ENCODE measurements at places on chromosomes 13 and 19. TPM values are rescaled to one million over a fixed set of nuclear protein-coding genes. Genes with fewer than 3 reads are reported as not detected.

The CTXN1 gene
- 53.6 TPM for total RNA-seq

- DNase-seq, result no peak
- H3K27me3 ChIP-seq, result peaks cover 1% of the 10 kb centered on the region
- no peaks in the 10 kb centered on the region for H3K4me1 ChIP-seq
- H3K4me3 ChIP-seq, result no peak overlapping the region
These were observed 683.5 kb downstream of the LIG4 start for GRCh38 chr13:107531816-107532215.

DNA sequence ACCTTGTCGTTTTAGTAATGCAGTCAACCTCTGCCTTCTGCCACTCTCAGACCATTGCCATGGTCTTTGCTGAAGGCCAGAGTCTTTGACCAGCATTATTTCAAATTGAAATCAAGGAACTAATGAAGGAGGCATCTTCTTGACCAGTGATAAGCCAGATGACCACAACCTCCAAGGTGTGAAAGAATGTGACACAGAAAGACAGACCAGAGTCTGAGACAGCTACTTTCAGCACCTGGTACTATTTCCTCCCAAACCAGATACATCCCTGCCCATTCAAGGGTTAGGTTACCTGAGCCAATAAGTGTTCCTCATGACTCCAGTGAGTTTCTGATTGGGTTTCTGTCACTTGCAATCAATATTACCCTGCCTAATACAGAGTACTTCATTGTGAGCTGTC lies 20.3 kb upstream of the RNASEH2B start:
- H3K27ac ChIP-seq, result no peak overlapping the region
- H3K4me1 ChIP-seq, result peaks cover 21% of the 10 kb centered on the region
- no peak for DNase-seq
- H3K4me3 ChIP-seq, result no peak overlapping the region
- peaks cover 5% of the 10 kb centered on the region for H3K27me3 ChIP-seq
- H3K36me3 ChIP-seq, result no peaks in the 10 kb centered on the region

- H3K36me3 ChIP-seq, result peaks cover 14% of the 10 kb centered on the region
- no peak overlapping the region for H3K4me3 ChIP-seq
- no peaks in the 10 kb centered on the region for H3K4me1 ChIP-seq
- peaks cover 6% of the 10 kb centered on the region for H3K27me3 ChIP-seq
These were observed 5.2 kb upstream of the TM6SF2 start for GRCh38 chr19:19278315-19278714.

DNA sequence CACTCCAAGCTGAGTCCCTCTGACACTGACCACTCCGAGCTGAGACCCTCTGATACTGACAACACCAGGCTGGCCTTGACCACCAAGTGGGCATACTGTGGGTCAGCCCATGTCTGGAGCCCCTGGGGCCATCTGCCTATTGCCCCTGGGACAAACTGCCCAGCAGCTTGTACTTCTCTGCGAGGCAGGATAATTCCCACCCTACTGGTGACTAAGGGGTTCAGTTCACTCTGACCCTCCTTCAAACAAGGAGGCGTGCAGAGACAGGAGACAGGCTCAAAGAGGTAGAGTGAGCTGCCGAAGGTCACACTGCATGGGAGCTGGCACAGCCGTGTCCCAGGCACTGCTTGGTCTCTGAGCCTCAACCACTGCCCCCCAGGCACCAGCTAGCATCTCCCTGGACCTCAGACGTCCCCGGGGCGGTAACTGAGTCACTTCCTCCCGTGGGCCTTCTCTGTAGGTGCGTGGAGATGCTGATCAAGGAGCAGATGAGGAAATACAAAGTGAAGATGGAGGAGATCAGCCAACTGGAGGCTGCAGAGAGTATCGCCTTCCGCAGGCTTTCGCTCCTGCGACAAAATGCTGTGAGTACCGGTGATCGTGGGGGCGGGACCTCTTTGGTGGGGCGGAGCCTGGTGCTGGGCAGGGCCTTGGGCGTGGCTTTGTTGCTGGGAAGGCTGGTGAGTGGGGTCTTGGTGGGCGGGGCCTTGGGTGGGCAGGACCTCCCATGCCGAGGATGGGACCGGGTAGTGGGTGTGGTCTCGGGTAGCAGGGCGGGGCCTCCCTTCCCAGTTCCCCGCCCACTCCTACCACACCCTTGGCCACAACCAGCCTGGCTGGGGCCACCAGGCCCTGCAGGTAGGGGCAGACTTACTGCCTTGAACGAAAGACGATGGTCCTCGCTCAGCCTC lies 5.8 kb upstream of the USE1 start:
- no peak for DNase-seq
- H3K4me1 ChIP-seq, result peaks cover under 1% of the 10 kb centered on the region
- no peak overlapping the region for H3K4me3 ChIP-seq

- H3K27ac ChIP-seq, result no peak overlapping the region
- no peaks in the 10 kb centered on the region for H3K36me3 ChIP-seq
- H3K4me3 ChIP-seq, result no peak overlapping the region
These were observed 221.8 kb downstream of the OXGR1 start for GRCh38 chr13:96772426-96772825.

DNA sequence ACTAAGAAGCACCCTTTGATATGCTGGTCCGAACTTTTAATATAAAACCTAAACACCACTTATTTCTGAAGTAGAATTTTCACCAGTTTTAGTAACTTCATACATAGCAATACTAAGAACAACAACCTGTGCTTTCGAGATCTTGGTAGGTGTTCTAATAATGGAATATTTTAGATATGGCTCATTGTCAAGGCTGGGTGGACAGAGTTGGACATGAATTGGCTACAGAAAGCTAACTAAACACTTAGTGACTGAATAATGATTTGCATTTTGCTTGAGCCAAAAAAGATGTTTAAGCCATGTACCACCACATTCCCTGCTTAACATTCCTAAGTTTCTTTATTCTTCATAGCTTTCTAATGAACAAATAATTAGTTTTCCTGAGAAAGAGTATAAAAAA lies 344.3 kb upstream of the SGCG start:
- H3K4me1 ChIP-seq, result no peaks in the 10 kb centered on the region
- H3K4me3 ChIP-seq, result no peak overlapping the region
- H3K36me3 ChIP-seq, result no peaks in the 10 kb centered on the region
- H3K27ac ChIP-seq, result no peak overlapping the region
- no peak for DNase-seq

DNA sequence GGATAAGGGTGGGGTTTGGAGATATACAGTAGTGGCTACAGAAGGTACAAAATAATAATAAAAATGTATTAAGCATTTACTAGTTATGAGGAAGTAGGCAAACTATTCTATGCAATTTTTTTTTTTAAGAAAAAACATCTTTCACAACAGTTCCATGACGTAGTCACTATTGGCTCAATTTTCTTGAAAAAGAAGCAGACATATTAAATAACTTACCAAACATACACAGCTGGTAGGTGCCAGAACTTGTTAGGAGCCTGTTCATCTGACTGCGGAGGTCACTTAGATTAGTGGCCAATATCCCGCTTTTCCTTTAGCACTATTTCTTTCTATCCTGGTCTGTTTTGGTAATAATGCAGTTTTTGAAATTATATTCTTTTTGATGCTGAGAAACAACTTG lies 593.5 kb downstream of the KCTD12 start:
- DNase-seq, result no peak
- H3K27me3 ChIP-seq, result no peaks in the 10 kb centered on the region
- no peak overlapping the region for H3K27ac ChIP-seq
- H3K36me3 ChIP-seq, result peaks cover 2% of the 10 kb centered on the region
- no peak overlapping the region for H3K4me3 ChIP-seq
- H3K4me1 ChIP-seq, result peaks cover 2% of the 10 kb centered on the region

Data from mesothelial cell of epicardium (in vitro differentiated cells).